Substantia nigra (tissue), 51 donors: ENCODE measurements at places on chromosomes 11 and 22.

DNA sequence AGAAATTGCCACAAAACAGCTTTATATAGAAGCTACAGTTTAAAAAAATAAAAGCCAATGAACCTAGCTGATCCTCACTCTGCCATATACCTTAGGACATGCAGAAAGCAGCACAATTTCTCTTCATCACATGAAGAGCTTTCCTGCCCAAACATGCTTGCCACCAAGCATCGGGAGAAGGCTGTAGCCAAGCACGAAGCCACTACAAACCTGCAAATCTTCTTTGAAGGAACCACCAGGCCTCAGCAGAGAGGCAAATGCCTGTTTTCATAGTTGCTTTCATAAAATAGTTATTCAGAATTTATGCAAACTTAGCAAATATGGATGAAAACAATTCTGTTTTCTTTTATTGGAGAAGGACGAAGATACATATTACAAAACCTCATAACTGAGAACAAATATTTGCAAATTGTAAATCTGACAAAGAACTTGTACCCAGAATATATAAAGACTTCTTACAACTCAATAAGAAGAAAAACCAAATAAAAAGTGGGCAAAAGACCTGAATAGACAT, 100.3 kb downstream of the RBFOX2 start:
- no peak for DNase-seq

- no peak for DNase-seq
Observed at GRCh38 chr11:124736736-124737135, 3.0 kb upstream of the NRGN start.

DNA sequence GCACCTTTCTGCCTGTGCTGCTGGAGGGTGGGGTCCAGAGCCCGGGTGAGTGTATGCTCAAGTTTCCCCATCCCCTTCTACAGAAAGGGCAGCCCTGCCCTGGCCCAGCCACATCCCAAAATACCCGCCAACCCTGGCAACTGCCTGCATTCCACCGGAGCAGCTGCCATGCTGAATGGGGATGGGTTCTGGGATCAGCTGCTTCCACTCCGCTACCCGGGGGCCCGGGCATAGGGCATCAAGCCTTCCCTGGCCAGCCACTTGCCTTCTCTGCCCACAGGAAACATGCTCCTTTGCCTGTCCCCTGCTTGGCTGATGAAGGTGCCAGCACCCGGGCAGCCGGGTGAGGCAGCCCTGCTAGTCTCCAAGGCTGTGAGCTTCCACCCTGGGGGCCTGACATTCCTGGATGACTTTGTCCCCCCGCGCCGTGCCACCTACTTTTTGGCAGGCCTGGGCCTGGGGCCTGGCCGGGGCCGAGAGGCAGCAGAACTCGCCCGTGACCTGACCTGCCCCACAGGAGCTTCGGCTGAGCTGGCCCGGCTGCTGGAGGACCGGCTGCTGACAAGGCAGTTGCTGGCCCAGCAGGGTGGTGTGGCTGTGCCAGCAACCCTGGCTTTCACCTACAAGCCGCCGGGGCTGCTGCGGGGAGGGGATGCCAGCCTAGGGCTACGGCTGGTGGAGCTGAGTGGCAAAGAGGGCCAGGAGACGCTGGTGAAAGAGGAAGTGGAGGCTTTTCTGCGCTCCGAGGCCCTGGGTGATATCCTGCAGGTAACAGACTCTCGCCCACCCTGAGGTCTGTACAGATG, 3.2 kb downstream of the CARNS1 start:
- no peak for DNase-seq

DNA sequence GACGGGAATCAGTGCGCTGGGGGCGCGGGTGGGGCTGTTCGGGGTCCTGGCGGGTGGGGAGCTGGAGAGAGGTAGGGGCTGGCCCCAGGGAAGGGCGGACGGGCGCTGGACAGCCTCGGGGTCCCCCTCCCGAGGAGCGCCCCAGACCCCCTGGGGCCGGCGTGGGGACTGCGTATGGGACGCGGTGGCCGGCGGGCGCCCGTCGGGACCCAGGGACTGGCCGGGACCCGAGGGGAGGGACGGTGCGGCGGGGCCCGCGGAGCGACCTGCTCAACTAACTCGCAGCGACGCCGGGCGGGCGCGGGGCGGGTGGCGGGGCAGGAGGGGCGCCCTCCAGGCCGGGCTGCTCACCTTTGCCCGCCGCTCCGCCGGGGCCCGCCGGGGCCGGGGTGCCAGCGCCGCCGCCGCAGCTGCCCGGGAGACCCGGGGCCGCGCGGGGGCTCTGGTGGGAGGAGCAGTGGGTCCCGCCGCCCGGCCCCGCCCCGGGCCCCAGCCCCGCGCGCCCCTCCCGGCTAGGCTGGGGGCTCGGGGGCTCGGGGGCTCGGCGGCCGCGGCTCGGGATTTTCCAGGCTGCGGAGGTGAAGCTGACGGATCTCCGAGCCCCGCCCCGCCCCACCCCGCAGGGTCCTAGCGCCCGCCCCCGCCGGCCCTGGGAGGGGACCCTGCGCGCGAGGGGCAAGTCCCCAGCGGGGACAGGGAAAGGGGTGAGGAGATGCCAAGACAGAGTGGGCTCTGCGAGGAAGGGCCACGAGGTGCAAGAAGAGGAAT, 12.3 kb downstream of the STARD10 start:
- no peak for DNase-seq

DNA sequence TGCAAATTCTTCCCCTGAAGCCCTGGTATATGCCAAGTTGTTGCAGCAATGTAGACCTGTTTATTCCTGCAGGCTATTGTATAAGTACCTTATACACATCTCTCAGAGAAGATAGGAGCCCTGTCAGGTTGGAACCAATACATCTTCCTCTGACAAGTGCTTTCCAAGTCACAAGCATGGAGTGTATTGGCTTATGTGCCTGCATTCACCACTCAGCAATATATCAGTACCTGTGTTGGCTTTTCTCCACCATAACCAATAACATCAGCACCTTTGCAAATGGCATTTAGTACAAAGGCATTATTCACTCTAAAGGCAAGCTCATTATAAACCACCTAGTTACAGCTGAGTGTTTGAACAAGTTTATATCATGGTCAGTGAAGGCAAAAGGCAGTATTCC, 611.7 kb upstream of the CNTN5 start:
- DNase-seq = no peak

- no peak for DNase-seq
Observed at GRCh38 chr11:104090767-104091166, 54.3 kb downstream of the DDI1 start.

DNA sequence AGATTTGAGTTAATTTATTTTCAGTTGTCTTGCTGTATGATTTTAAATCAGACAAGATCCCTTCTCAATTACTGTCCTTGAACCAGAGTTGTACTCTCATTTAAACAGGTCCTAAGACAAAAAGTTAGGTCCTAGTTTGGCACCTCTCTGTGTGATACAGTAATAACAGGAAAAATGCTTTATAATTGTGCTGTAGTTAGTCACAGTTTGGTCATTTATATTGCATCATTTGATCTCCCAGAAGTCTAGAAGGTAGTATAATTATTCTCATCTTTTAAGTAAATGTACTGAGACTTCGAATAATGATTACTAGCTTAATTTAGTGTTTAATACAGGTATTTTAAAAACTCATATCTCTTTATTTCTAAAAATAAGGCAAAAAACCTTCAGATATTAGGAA, 18.1 kb upstream of the LUZP2 start:
- no peak for DNase-seq

DNA sequence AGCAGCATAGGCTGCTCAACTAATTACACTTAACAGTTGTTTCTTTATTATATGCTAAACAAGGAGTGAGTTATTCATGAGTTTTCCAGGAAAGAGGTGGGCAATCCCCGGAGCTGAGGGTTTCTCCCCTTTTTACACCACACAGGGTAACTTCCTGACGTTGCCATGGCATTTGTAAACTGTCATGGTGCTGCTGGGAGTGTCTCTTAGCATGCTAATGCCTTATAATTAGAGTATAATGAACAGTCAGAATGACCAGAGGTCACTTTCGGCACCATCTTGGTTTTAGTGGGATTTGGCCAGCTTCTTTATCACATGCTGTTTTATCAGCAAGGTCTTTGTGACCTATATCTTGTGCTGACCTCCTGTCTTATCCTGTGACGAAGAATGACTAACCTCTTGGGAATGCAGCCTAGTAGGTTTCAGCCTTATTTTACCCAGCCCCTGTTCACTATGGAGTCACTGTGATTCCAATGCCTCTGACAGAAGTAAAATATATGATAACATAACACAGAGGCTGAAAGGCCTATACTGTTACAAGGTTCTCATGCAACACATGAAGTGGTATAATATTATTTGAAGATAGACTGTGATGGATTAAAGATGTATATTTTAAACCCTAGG, 41.3 kb upstream of the RDX start:
- DNase-seq = no peak

GRCh38 chr11:10655227-10655626, 38.3 kb downstream of the IRAG1 start:
- no peak for DNase-seq

DNA sequence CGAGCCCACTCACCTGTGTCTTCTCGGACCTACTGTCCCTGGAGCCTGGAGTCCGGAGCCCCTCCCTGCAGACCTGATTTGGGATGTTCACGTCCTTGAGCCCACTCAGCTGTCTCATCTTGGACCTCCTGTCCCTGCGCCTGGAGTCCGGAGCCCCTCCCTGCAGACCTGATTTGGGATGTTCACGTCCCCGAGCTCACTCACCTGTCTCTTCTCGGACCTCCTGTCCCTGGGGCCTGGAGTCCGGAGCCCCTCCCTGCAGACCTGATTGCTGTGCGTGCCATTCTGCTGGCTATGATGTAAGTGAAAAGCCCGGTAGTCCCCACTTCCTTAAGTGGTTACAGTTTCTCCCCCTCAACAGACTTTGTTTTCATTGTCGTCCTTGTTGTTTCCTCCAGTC, 867.1 kb downstream of the BRD1 start:
- no peak for DNase-seq

DNA sequence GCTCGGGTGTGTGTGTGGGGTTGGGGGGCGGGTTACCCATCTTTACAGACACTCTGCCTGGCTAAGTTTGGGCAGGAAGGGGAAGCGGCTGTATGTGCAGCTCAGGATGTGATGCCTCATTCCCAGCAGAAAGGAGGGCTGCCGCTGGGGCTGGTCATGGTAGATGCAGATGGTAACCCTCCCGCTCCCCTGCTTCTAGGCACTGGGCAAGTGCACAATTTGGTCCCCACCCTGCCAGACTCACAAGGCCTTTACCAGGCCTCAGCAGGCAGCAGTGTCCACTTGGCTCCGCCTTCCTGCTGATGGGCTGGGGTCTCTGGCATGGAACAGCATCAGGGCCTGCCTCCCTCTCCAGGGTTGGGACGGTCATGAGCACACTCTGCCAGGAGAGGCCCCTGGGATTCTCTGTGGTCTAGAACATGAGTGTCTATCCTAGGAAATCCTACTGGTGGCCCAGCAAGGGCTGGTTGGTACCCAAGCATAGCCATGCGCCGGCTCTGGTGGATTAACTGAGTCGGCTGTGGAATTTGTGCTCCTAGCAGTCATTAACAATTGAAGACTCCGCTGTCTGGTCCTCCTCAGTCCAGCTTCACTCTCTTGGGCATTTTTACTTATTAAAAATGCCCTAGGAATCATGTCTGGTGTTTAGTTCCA, 4.2 kb downstream of the LMO1 start:
- DNase-seq = no peak

GRCh38 chr11:123303924-123304323, 108.9 kb upstream of the CLMP start:
- no peak for DNase-seq

GRCh38 chr11:11899401-11899800, 57.6 kb downstream of the USP47 start:
- DNase-seq = no peak

DNA sequence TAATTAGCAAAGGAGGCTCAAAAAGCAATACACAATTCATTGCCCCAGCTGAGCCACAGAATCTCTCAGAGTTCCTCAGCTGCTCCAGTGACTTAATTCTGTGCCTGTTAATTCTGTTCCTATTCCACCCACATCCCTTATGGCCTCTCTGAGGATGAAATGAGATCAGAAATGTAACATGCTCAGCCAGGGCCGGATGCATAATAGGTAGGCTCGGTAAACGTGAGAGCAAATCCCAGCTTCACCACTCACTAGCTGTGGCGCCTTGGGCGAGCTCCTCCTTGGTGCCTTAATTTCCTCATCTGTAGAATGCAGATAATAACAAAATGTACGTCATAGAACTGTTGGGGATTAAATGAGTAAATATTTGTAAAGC, 42.8 kb upstream of the DKK3 start:
- no peak for DNase-seq

GRCh38 chr11:68083517-68083916, 37.7 kb downstream of the CHKA start:
- DNase-seq = no peak

DNA sequence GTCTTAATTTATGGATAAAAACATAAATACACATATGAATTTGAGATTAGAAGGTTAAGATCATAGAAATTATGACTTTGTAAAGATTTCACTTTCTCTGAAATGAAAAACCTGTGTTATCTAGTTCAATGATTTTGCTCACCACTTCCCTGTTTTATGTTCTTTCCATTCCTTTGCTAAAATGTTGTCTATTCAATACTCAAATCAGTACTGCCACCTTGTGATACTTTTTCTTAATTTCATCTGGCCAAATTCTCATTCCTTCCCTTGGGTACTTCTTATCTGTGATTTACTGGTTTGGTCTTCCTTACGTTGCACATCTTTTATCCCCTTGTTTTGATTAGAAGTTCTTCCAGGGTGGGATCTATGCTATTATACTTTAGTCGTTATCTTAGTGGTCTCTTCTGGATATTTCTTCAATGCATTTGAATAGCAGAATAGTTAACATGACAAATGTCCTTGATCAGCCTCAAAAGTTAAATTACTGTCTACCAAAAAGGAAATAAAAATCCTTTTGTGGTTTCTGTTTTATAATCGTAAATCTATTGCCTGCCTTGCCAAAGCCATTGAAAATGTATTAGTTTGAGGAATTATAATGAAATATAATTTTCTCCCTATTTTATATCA, 197.0 kb downstream of the PGR start:
- no peak for DNase-seq

GRCh38 chr11:133323354-133323753, 208.9 kb downstream of the OPCML start:
- no peak for DNase-seq

GRCh38 chr11:47971501-47971900, 8.9 kb upstream of the PTPRJ start:
- no peak for DNase-seq

- DNase-seq = no peak
Observed at GRCh38 chr22:50105208-50106100, 15.6 kb downstream of the MOV10L1 start.

DNA sequence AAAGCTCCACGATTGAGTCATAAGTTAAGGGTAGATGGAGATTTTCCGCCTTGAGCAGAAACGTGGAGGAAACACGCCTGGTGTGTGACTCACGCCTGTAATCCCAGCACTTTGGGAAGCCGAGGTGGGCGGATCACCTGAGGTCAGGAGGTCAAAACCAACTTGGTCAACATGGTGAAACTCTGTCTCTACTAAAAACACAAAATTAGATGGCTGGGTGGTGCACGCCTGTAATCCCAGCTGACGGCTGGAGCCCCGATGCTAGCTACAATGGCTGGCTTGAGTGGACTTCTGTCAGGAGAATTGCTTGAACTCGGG, 17.3 kb upstream of the DGCR8 start:
- no peak for DNase-seq
